Activated T-cell treated with anti-CD3 and anti-CD28 coated beads for 1 hour (primary cell): ENCODE measurements at places on chromosomes 12 and 14.
A peak's percentile ranks its signal among the peaks of the same experiment; 100 is the strongest.

GRCh38 chr14:67192366-67192765 lies 3.1 kb downstream of the GARIN2 start:
- no peak for DNase-seq

- DNase-seq: no peak
These were observed 128.1 kb upstream of the MAP1LC3B2 start for GRCh38 chr12:116430911-116431565.

GRCh38 chr14:103849151-103849886 lies 1.9 kb upstream of the PPP1R13B start:
- DNase-seq: no peak

DNA sequence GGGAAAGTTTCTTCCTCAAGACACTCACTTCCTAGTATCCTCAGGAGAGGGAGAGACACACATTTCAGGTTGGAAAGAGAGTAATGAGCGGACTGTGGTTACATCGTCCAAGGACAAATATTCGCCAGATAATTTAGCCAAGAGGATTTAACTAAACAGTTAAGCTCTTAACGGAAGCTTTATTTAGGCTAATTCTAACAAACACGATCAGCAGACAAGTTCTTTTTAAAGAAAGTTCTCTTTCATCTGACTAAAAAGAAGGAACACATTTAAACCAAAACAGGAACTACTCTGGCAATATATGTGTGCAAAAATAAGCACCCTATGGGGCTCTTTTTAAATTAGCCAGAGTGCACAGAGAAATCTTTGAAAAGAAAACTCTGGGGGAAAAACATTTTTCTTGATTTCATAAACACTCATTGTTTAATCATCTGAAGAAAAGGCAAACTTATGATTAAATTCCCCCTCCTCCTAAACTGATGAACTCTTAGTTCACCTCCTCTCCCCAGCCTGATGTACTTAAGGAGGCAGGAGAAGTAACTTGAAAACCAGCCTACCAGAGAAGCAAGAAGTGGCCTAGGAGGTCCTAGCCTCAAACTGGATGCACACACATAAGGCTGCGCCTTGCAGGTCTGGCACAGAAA lies 13.3 kb upstream of the BTG1 start:
- no peak for DNase-seq

- peak; percentile 85 for DNase-seq
These were observed 32.7 kb downstream of the DAD1 start for GRCh38 chr14:22556021-22556989.

DNA sequence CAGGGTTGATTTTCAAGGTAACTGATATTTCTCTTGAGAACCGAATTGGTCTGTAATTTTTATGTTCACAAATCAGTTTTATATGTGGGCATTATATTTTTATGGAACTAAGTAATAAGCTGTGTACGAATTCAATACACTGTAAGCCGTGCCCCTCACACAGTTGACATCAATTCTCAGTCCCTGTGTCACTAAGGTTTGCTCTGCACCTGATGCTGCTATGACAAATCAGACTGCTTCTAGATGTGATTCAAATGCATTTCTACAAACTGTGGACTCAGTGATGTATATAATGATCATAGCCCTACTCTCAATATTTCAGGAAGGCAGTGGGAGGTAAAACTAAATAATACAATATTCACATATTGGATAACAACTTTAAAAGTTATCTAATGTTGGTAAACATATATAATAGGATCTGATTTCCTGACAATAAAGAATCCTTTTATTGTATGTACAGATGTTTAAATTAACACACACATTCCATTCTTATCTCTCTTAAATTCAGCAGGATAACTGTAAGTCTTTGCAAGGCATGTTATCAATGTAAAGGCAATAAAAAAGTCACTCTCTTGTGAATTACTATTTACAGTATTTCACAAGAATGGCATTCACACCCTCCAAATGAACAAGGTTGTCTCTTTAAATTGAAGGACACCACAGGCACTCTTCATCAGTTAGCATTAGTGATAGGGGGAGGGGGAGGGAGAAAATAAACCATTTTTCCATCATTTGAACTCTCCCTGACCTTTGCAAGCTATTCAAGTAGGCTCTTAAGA lies 87.2 kb upstream of the SOX5 start:
- DNase-seq: no peak

DNA sequence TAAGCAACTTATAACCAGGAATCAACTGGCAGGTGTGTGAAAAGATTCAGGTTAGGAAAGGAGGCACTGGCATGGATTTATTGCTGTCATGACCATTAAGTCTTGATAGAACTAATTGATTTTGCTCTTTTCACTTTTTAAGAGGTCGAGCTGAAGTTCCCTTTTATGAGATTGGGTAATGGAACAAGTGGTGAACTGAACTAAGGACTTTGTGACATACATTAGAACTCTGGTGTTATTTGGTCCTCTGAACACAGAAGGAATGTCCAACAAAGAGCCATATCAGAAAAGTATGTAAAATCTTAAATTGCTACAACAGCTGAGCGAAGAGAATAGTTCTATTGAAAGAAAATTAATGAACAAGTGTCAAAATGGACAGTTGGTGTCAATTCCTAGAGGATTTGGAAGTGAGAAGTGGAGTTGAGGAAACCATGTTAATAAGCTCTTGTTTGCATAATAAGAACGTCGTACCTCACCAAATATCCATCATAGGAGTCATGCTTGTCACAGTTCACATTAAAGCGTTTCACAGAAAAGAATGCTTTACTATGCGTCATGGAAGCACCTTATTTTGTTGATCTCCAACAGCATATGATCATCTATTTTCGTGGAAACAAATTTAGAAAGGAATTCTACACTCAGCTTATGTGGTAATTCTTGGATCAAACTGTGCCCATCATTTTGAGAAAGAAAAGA lies 8.4 kb upstream of the MYF6 start:
- DNase-seq: no peak

DNA sequence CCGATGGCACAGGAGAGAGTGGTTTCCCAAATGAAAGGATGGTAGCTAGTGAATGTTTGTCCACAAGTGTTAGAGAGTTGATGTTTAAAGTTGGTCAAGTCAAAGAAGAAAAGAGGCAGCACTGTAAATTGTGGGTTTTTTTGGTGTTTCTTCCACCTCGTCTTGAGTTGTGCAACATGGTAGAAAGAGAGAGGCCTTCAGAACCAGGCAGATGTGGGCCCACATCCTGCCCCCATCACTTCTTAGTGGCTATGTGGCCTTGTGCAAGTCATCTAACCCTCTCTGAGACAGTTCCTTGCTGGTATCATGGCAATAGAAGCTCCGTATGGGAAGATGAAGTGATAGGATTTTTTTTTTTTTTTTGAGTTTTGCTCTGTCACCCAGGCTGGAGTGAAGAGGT lies 60.8 kb downstream of the NDUFA12 start:
- DNase-seq: no peak

DNA sequence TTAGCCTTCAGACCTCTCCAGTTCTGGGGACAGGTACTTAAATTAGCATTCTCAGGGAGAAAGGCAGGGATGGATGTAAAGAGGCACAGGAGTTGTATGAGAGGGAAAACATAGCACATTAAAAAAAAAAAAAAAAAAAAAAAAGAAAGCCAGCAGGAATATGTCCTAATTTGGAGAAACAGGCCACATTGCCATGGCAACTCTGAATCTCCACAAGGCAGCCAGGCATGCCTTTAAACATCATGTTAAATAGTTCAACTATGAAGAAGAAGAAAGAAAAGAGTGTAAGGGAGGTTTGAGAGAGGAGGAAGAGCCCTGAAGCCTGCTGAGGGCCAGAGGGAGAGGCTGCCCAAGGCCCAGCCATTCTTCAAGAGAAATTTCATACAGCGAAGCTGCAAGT lies 145.8 kb downstream of the GRIN2B start:
- DNase-seq: no peak

GRCh38 chr14:102977475-102977874 lies 55.0 kb downstream of the AMN start:
- no peak for DNase-seq

DNA sequence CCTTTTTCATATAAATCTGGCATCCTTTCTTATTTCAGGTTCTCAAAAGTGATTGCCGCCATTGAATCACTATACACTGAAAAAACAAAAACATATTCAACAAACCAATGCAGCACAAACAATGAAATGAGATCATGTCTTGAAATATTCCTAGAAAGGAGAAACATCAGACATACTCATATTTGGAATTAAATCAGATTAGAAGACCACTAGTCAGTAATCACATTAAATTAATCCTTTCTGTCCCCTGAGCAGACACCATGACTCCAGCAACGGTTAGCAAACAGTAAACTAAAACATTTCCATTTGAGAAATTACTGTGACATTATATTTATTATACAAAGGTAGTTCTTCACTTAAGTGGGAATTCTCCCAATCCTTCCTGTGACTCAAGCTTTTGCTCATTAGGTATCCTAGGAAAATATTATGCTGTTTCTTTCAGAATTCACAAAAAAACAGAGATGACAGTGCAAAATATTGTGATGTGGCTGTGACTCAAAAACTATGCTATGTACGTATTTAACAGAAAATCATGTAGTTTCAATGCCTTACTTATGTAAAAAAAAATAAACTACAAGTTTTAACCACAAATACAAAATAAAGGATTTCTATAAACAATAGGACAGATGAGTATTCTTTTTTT lies 29.7 kb downstream of the CPNE8 start:
- no peak for DNase-seq

GRCh38 chr12:130973906-130974305 lies 20.2 kb downstream of the ADGRD1 start:
- DNase-seq: no peak

GRCh38 chr12:115737895-115738294 lies 539.6 kb downstream of the MED13L start:
- no peak for DNase-seq

DNA sequence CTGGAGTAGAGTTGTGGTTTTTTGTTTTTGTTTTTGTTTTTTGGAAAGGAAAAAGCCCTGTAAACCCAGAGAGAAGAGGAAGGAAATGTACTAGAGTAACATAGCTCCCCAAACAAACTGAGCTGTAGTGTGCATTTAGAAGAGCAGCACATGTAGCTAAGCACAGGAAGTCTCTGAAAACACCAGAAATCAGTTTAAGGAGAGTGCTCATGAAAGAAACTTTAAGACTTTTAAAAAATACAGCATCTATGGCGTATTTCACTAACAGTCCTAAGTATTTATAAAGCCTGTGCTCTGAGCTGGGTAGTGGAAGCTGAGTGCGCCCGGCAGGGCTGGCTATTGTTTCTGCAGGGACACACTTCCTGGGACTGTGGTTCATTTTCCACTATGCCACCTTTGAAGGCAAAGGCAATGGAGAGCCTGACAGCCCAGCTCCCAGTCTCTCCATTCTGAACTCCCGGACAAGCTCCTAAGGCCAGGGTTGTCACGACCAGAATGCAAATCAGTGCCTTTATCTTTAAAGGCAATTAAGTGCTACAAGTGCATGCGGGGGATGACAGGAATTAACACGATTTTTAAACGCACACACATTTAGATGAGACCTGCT lies 45.4 kb downstream of the NIN start:
- no peak for DNase-seq

DNA sequence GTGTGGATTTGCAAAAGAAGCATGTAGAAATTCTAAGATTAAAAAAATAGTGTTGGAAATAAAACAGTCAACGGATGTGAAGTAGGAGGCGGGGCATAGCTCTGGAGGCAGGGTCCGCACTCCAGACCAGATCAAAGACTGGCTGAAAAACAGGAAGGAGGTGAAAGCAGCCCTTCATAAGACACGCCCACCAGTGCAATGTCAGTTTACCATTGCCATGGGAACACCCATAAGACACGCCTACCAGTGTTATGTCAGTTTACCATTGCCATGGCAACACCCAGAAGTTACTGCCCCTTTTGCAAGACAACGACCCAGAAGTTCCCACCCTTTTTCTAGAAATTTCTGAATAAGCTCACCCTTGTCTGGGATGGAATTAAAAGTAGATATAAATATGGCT lies 87.1 kb downstream of the FZD10 start:
- DNase-seq: no peak

- DNase-seq: no peak
These were observed 36.1 kb upstream of the BDKRB2 start for GRCh38 chr14:96168581-96168980.
